ENCODE measurements at places on chromosomes 11 and 22.

- no peak for DNase-seq
Observed at GRCh38 chr11:61968758-61969390, 1.4 kb upstream of the FTH1 start.

DNA sequence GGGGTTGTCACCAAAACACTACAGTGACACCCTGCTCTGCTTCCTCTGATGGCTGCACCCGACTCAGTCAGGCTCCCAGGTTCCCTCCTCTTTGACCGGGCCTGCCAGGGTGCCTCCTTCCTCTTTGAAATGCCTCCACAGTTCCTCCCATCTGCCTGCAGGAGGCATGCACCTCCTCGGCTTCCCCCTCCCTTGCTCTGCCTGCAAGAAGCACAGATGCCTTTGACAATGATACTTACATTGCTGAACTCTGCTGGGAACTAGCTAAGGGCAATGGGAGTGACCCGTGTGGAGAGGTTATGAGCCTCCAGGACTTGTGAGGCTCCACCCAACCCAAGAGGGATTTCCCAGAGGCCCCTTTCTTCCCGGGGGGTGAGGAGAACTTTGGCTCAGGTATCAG is 674.1 kb downstream of the OPCML start:
- no peak for DNase-seq

- peak; percentile 17 for DNase-seq
Observed at GRCh38 chr11:4539603-4540219, 5.3 kb upstream of the OR52M1 start.

- no peak for DNase-seq
Observed at GRCh38 chr11:123525097-123525496, 95.0 kb downstream of the GRAMD1B start.
